RWPE1 (cell line): ENCODE measurements at places on chromosomes 11 and 22.

- DNase-seq = no peak
Observed at GRCh38 chr11:117011541-117011898, 86.7 kb downstream of the SIK3 start.

DNA sequence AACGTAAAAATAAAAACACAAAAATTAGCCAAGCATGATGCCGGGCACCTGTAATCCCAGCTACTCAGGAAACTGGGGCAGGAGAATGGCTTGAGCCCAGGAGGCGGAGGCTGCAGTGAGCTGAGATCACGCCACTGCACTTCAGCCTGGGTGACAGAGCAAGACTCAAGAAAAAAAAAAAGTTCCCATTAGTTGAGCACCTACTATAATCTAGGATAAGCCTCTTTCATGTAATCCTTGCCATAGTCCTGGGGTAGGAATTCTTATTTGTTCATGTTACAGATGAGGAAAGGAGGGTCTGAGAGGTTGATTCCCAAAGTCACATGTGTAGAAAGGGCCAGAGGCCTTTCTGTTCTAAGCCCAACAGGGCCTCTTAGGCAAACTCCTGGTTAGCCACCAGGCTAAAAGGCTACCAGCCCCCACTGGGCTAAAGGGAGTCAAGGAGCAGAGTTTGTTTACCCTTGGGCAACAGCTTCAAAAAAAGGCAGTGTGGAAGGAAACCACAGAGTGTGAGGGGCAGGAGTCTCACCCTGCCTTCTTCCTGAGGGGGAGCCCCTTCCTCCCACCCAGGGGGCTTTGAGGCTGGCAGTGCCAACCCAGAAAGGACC lies 21.6 kb upstream of the CSNK1E start:
- no peak for DNase-seq

DNA sequence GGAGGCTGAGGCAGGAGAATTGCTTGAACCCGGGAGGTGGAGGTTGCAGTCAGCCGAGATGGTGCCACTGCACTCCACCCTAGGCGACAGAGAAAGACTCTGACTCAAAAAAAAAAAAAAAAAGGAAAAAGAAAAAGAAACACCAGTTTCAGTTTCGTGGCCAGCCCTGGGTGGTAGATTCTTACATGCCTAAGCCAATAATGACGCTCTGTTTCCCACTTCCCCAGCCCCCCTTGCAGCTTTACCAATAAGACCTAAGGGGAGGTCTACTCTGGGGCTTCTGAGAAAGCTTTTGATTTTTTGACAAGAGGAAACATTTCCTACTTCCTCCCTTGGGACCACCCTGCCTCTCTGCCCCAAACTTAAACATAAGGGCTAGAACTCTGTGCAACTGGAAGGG lies 30.0 kb upstream of the PTPRJ start:
- no peak for DNase-seq

GRCh38 chr11:128361451-128362020 lies 225.8 kb downstream of the ETS1 start:
- DNase-seq = no peak

- no peak for DNase-seq
Observed at GRCh38 chr22:24504956-24505736, 10.0 kb downstream of the UPB1 start.

- peak; percentile 28 for DNase-seq
Observed at GRCh38 chr11:121964591-121964990, 151.4 kb downstream of the BLID start.

GRCh38 chr22:42931421-42932196 lies 74.5 kb upstream of the ARFGAP3 start:
- DNase-seq = no peak

DNA sequence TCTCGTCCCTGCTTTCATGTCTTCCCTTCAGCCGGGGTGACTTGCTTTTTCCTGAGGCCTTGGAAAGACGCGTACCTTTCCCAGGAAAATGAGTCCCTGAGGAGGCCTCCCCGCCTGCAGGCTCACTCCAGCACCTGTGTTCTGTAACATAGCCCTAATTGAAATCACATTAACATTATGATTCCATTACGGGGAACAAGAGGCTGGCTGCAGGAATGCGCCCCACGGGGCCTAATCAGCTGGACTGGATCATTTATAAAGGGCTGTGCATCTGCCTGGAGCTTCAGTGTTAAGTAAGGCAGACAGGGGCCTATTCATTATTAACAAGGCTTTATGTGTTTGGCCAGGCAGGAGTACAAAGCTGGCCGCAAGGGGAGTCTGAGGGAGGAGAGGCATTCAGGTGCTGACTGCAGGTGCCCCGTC lies 41.9 kb upstream of the TSPAN18 start:
- DNase-seq = no peak

DNA sequence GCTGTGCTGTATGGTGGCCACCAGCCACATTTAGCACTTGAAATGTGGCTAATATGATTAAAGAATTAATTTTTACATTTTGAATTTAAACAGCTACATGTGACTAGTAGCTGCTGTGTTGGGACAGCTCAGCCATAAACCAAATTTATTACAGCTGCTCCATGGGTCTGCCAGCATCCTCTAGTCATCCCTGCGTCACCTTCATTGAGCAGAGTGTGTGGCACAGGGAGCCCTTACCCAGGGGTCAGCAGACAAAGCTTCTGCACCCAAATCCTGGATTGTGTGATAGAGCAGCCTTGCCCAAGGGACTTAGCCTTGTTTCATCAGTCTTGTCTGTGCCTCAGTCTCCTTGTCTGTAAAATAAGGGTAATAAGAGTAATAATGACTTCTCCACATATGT lies 19.4 kb upstream of the ACCSL start:
- no peak for DNase-seq

- no peak for DNase-seq
Observed at GRCh38 chr22:49079743-49080500, 747.8 kb downstream of the BRD1 start.

GRCh38 chr11:125063429-125064043 lies 431 bp downstream of the SLC37A2 start:
- no peak for DNase-seq

GRCh38 chr22:32542677-32543357 lies 68.2 kb downstream of the FBXO7 start:
- no peak for DNase-seq

DNA sequence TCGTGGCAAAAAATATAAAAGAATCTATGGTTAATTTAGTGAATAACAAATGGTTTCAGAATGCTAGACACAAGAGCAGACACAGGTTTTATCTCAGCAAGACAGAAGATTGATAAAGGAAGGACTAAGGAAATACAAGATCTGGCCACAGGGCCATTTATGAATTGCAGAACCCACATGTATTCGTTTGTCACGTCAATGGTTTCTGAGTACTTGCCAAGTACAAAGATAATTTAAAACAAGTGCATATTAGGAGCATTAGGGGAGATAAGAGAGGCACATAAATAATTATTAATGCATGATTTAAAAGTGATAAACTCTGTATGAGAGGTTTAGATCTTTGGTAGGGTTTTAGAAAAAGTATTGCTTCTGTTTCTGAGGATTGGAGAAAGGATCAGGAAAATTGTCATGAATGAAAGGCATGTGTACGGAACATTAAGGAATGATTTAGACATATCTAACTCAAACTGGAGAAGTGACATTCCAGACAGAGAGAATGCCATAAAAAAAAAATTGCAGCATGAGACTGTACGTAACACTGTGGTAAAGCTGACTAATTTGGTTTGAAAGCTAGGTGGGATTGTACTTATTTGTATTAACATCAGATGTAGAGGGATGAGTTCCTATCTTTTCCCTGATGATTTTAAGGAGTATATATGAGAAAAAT lies 727.1 kb downstream of the NELL1 start:
- DNase-seq = no peak

- no peak for DNase-seq
Observed at GRCh38 chr11:3816673-3817072, 8.3 kb downstream of the PGAP2 start.

DNA sequence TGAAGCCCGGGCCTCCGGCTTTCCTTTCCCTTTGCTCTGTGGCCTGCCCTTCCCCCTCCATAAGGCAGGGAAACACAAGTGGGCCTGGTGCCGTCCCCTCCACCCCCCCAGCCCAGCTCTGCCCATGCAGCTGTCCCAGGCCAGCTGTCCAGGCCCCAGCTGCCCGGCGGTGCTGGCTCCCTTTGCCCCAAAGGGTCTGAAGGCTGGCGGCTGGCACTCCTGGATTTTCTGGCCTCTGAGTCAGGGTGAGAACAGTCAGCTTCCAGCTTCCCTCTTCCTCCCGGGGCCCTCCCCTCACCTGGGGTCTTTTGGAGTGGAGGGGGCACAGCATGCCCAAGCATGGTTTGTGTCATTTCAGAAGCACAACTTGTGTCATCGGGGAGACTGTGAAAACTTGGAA lies 27.8 kb downstream of the CD82 start:
- DNase-seq = no peak

GRCh38 chr11:128757235-128757711 lies 63.4 kb downstream of the FLI1 start:
- no peak for DNase-seq

DNA sequence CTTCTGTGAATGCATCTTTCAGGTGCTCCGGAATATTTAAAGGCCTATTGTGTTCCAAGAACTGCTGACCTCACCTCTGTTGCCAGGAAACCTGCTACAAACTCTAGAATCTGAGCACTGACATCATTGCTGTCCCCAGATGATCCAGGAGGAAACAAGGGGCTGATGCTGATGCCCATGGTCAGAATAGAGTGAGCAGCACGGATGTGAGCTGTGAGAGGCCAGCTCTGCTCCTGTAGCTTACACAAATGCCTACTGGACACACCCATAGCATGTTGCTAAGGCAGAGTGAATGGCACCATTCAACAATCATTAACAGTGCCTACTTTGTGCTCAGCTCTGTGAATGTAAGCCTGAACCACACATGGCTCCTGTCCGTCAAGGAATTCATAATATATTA lies 276.7 kb upstream of the API5 start:
- no peak for DNase-seq

- DNase-seq = no peak
Observed at GRCh38 chr22:42072606-42073330, 1.3 kb upstream of the PHETA2 start.

GRCh38 chr11:2470495-2470894 lies 25.7 kb downstream of the KCNQ1 start:
- DNase-seq = no peak

GRCh38 chr11:126361400-126361799 lies 5.9 kb downstream of the ST3GAL4 start:
- DNase-seq = no peak

GRCh38 chr11:124676386-124676785 lies 2.7 kb downstream of the SPA17 start:
- no peak for DNase-seq

- DNase-seq = no peak
Observed at GRCh38 chr22:44025171-44026065, 1.3 kb downstream of the PARVB start.

DNA sequence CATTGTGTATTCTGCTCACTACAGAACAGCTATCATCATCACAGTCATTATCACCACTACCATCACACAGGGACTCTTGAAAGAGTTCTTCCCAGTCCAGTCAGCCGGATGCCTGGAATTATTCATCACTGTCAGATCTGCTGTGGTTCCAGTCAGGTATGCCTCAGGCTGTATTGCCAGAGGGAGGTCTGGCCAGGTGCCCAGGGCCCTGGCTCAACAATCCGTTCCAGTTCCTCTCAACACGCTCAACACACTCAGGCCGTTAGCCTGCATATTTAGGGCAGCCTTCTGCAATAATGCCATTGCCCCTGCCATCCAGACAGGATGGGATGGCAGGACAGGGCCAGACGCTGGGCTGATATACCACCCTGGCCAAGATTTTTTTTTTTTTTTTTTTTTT lies 28.6 kb upstream of the RASL10A start:
- peak; percentile 78 for DNase-seq

DNA sequence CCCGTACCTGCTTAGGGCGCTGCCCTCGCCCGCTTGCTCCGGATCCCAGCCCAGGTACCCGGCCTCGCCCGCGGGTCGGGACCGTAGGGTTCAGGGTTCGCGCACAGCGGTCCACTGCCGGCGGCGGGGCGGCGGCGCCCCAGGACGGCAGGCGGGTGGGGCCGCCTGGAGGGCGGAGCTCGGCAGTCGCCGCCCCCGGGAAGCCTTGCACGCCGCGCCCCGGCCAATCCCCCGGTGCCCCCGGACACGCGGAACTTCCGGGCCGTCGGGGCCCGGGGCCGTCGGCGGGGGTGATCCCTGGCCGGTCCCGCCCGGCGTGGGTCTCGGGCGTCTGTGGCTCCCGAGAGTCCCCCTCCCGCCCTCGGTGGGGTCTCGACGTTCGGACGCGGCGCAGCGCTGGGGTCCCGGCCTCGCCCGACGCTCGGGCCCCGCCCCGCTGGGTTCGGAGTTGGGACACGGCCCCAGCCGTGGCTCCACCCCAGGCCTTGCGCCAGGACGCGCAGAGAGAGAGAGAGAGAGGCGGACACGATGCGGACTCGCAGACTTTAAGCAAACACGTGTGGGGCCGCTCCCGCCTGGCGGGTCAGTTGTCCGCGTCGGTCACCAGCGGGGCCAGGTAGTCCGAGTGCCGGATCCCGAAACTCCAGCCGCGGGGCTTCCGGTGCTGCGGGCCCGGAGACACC lies at the start of gene TYMP:
Gene TYMP, minus strand, starts transcription at position 116 of the 683 bp plus-strand sequence. CDS start 303 bp downstream, outside the sequence.
- DNase-seq = no peak

DNA sequence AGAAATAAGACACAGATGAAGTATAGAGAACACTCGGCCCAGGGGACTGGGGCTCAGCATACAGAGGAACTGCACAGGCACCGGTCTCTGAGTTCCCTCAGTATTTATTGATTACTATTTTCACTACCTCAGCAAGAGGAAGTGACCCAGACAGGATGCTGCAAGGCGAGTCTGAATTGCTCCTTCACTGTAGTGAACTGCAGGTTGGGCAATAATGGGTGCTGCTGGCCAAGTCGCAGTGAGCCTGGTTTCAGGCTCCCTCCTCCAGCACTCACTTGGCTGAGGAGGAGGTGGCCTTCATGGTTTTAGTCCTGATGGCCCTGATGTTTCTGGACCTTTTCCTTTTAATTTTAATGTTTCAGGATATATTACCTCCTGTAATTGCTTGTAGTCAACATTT lies 10.4 kb downstream of the OR52K2 start:
- DNase-seq = no peak

GRCh38 chr22:31148953-31149627 lies 8.8 kb upstream of the PLA2G3 start:
- peak; percentile 75 for DNase-seq

DNA sequence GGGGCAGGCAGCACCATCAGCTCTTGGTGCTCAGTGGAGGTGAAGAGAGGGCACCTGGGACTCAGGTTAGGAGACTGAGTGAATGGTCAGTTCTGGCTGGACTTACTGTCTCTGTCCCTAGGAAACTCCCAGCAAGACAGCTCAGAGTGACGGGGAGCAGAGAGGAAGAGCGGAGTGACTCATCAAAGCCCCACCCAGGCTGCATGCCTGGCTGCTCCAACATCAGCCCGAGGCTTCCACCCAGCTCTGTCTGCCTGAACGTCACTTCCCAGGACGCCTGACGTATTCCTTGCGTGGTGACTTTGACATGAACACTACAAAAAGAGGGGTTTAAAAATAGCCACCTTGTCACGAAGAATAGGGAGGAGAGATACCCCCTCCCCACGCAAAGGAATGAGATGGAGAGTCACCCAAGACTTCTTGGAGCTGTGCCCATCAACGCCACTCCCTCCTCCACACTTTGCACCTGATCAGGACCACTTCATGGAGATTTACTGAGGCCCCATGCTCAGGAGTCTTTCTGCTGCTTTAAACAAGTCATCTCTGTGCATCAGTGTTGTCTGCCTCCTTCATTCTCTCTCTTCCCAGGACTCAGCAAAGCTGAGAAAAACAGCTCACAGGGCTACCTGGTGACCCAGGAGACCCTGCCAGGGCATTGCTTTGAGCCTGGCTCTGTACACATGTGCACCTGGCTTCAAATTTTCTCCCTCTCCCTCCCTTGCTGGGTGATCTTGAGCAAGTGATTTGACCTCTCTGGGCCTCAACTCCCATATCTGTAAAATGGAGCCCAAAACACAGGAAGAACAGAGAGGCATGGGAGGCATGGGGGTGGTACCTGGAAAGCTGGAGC lies 83.1 kb downstream of the MN1 start:
- DNase-seq = peak; percentile 95

GRCh38 chr22:20741634-20742581 lies 32.0 kb upstream of the SERPIND1 start:
- DNase-seq = peak; percentile 38
